ENCODE measurements at places on chromosomes 2 and 18.

- no peak for DNase-seq
Measured at GRCh38 chr18:48002933-48003365, 72.5 kb upstream of the SMAD2 start.

- DNase-seq: no peak
Measured at GRCh38 chr18:42459873-42460272, 504.8 kb downstream of the PIK3C3 start.

DNA sequence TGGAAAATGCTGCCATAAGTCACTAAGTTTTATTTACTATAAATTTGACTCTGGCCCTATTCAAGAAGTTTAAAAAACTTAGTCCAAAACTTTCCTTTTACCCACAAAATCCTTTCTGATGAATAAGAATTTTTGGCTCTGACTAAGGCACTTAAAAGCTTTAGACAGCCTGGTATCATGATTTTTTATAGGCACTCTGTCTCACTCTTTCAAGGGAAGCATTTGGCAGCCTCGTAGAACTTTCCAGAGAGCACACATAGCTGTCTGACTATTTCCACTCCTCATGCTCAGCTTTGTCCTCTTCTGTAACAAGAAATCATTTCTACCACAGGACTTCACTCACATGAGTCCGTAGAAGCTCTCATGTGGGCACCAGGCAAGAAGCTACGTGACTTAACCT lies 32.3 kb upstream of the XDH start:
- DNase-seq: no peak

GRCh38 chr2:160934991-160935390 lies 225.2 kb upstream of the TANK start:
- no peak for DNase-seq

DNA sequence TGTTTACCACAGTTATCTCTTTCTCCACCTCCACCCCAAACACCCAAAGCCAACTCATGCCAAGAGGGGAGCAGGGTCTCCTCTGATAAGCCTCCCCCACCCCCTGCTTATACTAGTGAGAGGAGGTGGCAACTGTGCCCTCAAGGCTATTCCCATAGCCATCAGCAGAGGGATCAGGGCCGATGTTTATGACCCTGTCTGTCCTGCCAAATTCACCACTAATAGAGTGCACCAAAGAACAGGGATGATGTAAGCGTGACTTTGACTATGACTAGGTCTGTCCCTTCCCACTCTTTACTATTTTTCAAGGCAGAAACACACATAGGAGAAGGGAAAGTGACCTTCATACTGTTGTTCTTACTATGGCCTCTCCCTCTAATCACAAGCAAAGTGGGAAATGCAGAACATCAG lies 74.6 kb downstream of the CLHC1 start:
- no peak for DNase-seq

GRCh38 chr2:74457129-74457548 lies 1.1 kb upstream of the WBP1 start:
- DNase-seq: no peak

GRCh38 chr2:187505065-187505672 lies 49.1 kb downstream of the TFPI start:
- DNase-seq: no peak

DNA sequence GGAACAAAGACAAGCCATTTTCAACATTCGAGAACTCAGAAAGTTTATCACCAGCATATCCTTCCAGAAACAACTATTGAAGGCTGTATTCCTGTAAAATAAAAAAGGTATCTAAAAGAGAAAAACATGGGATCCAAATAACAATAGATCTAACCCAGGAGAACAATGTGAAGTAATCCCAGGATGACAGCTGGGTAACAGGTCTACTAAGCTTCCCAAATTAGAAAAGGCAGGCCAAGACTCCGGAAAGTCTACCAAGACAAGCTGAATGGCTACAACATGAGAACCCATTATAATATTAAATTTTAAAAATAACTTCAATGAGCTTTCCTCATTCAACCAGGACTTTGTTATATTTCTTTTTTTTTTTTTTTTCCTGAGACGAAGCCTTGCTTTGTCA lies 6.5 kb downstream of the PIAS2 start:
- no peak for DNase-seq

DNA sequence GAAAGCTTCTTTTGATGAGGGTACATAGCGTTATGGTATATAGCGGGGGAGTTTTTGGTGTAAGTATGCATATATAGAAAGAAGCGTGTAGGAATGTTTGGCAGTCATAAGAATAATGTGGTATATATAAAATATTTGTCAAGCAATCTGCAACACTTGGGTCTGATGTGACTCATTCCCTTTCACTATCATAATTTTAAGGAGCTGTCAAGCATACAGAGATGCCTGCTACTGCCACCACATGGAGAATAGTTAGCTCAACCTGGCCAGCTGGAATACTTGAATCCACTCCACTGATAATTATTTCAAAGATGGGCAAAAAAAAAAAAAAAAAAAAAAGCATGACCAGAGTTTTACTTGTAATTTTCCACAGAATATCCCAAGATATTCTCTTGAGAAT lies 559.8 kb upstream of the REG3G start:
- no peak for DNase-seq

GRCh38 chr2:65402780-65403528 lies 29.4 kb downstream of the SPRED2 start:
- no peak for DNase-seq

- no peak for DNase-seq
Measured at GRCh38 chr2:108594982-108595464, 60.8 kb downstream of the LIMS1 start.

- no peak for DNase-seq
Measured at GRCh38 chr2:183001948-183002347, 36.3 kb downstream of the NCKAP1 start.

DNA sequence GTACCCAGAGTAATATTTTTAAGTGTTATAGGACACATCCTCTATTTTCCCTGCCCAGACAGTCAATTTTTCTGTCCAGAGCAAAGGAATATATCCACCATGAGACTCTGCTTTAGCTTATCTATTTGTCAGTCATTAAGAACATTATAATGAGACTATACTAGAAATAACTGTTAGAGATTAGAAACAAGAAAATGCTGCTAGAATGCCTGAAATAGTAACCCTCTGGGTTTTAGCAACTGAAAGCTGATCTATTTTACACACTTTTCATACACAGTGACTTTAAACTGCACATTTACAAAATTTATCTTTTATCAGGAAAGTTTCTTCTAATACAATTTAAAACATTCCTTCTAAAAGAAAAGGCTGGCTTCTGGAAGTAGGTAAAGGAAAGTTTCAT lies 39.6 kb downstream of the MBD2 start:
- DNase-seq: no peak

- no peak for DNase-seq
Measured at GRCh38 chr18:46169464-46169941, 65.3 kb downstream of the HAUS1 start.

DNA sequence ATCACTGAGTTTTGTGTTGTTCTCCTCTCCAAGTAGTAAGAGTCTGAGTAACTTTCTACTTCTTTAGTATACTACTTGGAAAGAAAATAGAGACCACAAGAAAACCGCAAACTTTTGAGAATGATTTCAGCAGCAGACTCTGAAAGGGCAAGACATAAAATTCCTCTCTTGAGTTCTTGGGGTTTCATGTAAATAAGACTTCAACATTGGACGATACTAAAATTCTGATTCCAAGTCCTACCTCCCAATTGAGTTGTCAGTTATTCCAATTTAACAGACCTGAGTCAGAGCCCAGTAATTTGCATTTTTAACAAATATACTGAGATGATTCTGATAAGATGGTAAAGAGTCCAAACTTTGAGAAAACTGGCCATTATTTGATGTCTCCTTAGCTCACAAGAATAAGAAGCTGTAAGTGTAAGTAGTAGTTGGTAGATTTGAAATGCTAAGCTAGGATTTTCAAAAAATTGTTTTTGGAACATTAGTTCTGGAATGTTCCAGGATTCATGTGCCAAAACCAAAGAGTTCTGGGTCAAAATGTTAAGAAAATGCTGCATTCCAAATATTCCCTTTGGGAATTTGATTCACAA lies 261.6 kb upstream of the SPOPL start:
- DNase-seq: no peak

- no peak for DNase-seq
Measured at GRCh38 chr2:216362730-216363129, 9.6 kb downstream of the MARCHF4 start.

- no peak for DNase-seq
Measured at GRCh38 chr2:52117299-52117698, 1085.4 kb upstream of the NRXN1 start.

DNA sequence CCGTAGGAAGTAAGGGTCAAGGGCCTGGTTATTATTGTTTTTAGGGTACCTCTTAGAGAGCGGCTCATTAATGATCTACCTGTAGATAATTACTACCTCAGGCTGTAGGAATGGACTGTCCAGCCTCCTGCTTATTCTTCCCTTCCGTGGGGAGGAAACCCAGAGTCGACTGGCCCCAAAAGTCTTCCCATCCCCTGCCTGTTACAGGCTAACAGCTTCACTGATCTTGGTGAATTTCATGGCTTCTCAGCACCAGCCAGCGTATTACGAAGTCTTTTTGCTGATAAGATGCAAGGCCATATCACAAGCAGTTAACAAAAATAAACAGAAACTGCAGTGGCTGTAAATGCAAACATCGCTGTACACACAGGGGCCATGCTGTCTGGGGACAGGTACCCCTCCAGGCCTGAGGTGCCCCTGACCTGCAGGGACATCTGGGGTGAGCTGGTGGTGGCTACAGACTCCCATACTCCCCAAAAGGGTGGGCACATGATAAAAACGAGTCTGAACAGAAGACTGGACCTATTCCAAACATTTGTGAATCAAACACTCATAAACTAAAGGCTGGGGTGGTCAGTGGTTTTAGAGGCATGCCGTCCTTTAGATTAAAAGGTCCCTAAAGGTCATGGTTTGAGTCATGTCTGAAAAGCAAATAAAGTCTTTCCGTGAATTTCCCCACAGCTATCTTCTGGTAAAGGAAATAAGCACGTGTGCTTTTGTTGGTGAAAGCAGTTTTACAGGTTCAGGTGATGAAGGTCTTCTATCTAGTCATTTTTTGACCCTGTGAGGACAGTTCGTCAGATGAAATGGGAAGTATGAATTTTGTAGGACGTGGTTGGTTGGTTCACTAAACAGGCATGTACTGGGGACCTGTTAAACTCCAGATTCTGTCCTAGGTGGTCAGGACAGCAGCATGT lies 36.7 kb downstream of the TTC39C start:
- no peak for DNase-seq

GRCh38 chr2:68206793-68207192 lies 45.5 kb downstream of the PPP3R1 start:
- DNase-seq: no peak

- DNase-seq: no peak
Measured at GRCh38 chr2:156189584-156189983, 142.9 kb downstream of the NR4A2 start.

- DNase-seq: no peak
Measured at GRCh38 chr18:68507781-68508180, 207.1 kb downstream of the TMX3 start.

DNA sequence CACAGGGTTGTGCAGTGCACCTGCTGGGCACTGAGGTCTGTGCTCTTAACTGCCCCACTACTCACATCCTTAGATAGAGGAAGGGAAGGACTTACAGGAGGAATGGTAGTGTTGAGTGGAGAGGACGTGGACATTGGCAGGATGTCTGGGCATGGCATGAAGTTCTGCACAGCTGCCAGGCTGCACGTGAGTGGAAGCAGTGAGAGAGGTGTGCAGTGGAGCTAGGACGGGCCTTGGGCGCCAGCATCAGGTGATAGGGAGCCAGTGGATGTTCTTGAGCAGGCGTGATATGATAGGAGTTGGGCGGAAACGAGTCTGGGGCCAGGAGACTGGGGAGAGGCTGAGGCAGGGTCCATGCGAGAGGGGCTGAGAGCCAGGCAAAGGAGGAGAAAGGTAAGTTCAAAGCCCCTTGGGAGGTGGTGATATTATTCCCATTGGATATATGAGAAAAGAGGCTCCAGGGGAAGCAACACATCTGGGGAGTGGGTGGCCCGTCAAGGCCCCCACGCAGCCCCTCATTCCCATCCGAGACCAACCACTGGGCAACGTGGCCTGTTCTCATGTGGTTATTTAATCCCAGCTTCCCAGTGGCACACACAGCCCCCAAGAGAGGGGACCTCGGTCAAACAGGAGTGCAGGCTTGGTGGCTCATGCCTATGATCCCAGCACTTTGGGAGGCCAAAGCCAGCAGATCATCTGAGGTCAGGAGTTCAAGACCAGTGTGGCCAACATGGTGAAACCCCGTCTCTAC lies 45.7 kb upstream of the SNED1 start:
- DNase-seq: no peak

DNA sequence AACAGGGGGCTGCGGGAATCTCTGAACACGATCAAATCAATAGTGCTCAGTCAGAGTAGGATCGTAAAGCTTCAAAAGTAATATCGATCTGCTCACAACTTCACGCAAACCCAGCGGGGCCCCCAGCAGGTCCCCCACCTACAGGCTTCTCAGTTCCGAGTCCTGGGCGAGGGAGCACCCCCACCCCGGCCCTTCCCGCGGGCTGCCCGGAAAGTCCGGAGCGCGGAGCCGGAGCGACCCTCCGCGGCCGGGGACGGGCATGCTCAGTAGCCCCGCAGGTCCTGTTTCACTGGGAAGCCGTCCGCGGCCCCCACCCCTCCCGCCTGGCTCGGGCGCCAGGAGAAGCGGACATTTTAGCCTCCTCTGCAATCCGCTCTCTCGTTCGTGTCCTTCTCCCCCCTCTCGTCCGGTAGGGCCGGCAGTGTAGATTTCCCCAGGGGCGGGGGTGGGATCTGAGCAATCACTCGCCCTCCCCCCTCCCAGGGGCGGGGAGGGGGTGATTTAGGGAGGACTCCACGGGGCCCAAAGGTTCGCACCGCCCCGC lies 3.3 kb upstream of the SPRED2 start:
- DNase-seq: no peak

- DNase-seq: no peak
Measured at GRCh38 chr2:216139884-216140283, 30.7 kb downstream of the XRCC5 start.

DNA sequence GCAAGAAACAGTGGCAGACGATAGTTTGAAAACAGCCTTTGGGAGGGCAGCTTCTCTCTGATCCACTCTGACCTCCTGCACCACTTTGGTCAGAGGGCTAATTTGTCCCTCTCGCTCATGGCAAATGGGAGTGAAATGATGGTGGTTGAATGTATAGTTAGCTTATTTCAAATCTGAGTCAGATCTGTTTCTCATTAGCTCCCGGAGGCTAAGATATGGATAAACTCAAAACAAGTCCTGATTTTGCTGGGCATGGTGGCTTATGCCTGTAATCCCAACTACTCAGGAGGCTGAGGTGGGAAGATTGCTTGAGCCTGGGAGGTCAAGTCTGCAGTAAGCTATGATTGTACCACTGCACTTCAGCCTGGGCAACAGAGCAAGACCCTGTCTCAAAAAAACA lies 145.0 kb downstream of the ALK start:
- DNase-seq: no peak

DNA sequence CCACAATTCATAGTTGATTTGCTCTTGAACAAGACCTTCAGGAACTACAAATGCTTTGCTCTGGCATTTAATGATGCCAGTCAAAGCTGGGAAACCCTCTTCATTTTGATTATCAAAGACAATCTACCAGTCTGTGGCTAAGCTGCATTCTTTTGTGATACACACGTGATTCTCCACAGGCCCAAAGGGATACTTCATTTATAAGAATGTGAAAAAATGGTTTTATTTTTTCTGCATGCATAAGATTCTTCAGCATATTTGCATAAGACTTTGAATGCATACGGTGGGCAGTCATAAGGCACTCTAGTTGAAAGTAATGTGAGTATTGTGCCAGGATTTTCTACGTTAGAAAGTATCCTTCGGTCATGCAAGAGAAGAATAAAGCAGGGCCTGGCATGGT lies 33.0 kb upstream of the ARL5A start:
- DNase-seq: no peak
